GM23338 (cell line): ENCODE measurements at places on chromosomes 6 and 20. TPM values are rescaled to one million over a fixed set of nuclear protein-coding genes. Genes with fewer than 3 reads are reported as not detected.

CUL9 gene
- 2.6 and 4.9 TPM in 2 replicates for polyA plus RNA-seq

PPARD gene
- 4.8 and 5.1 TPM in 2 replicates for polyA plus RNA-seq

POLR1C gene
- polyA plus RNA-seq: 47.0 and 48.9 TPM in 2 replicates

NOTCH4 gene
- 2.6 and 2.7 TPM in 2 replicates for polyA plus RNA-seq

LTB gene
- 0.83 and 1.7 TPM in 2 replicates for polyA plus RNA-seq

FOXA2 gene
- not detected in 2 replicates for polyA plus RNA-seq

CD109 gene
- polyA plus RNA-seq: 0.92 and 1.1 TPM in 2 replicates

DSP gene
- polyA plus RNA-seq: 14.8 and 16.8 TPM in 2 replicates

SLA2 gene
- 0.18 TPM in 1 of 2 replicates, not detected in the other for polyA plus RNA-seq
